GM06990 (cell line): ENCODE measurements at places on chromosomes 7 and 10.

DNA sequence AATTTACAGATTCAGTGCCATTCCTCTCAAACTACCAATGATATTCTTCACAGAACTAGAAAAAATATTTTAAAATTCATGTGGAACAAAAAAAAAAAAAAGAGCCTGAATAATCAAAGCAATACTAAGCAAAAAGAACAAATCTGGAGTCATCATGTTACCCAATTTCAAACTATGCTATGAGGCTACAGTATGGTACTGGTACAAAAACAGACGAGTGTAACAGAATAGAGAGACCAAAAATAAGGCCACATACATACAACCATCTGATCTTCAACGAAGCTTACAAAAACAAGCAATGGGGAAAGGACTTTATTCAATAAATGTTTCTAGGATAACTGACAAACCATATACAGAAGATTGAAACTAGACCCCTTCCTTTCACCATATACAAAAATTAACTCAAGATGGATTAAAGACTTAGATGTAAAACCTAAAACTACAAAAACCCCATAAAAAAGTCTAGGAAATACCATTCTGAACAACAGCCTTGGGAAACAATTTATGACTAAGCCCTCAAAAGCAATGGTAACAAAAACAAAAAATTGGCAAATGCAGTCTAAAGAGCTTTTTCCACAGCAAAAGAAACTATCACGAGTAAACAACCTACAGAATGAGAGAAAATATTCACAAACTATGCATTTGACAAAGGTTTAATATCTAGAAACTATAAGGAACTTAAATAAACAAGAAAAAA is 207.7 kb downstream of the PTN start:
- DNase-seq: no peak

DNA sequence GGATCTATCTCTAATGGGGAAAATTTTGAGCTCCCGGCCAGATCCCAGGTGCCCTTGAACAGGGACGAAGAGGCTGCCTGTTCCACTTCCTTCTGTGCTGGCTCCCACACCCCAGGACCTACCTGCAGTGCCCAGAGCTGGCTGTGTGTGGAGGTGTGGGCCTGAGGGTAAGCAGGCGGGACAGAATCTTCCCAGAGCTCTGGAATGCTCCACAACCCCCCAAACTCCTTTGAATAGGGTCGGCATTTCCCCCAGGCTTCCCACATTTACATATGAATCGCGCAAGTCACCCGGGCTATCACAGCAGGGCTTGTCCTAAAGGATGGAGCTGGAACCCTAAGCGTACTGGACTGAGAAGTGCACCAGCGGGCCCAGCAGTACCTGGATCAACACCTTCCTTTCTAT is 95.9 kb downstream of the DNMBP start:
- no peak for DNase-seq

GRCh38 chr10:73225518-73225917 is 21.5 kb downstream of the DNAJC9 start:
- DNase-seq: no peak

GRCh38 chr7:111126987-111127386 is 36.1 kb downstream of the LRRN3 start:
- DNase-seq: no peak

GRCh38 chr7:48040944-48041652 is 5.8 kb downstream of the C7orf57 start:
- DNase-seq: no peak

- DNase-seq: no peak
Observed at GRCh38 chr10:123798856-123799255, 92.8 kb downstream of the CPXM2 start.

- no peak for DNase-seq
Observed at GRCh38 chr10:6297951-6298381, 95.2 kb downstream of the PFKFB3 start.

DNA sequence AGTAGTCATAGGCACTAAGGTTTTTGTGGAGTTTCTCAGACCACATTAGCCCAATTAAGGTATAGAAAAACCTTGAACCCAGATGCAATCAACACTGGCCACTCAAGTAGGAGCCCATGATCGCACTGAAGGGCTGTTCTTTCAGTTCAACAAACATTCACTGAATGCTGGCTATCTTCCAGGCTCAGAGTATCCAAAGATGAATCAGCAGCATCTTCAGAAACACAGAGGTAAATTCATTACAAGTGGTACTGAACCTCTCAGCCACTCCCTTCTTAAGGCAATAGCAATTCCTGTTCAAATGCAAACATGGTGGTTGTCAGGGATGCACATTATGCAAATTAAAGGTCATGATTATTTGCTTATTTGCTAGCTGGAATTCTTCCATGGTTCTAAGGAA is 17.1 kb downstream of the KCNK18 start:
- no peak for DNase-seq
